ENCODE measurements at places on chromosomes 5 and 9.

GRCh38 chr5:10409504-10409903 is 32.2 kb upstream of the ROPN1L start:
- DNase-seq = no peak

- no peak for DNase-seq
Observed at GRCh38 chr5:149860801-149861322, 83.7 kb downstream of the PDE6A start.

DNA sequence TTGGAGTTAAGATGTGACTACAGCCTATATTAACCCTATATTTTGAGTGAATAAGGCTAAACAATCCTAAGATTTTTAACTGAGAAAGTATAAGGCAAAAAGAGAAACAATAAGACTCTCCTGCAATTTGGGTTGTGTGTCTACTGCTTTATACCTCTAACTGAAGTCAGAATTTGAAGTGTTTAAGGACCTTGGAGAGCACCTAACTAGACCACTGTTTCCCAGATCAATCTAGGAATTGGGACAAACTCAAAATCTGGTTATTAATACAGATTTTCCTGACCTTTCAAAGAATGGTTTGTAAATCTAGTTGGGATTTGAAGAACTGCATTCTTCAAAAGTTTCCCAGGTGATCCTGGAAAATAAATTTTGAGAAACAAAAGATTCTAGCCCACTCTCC is 42.1 kb downstream of the GABRA1 start:
- no peak for DNase-seq

DNA sequence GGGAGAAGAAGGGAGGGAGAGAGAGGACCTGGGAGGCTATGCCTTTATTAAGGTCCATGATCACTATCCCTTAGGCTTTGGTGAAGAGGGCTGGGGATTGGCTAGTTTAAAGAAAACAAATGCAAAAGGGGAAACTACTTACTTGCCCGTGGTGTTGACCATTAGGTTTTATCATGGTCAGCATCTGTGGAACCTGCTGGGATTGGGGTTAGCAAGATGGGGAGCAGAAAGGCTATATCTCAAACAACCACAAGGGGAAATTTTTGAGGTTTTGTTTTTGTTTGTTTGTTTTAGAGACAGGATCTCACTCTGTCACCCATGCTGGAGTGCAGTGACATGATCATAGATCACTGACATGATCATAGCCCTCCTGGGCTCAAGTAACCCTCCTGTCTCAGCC is 9.0 kb upstream of the RAD23B start:
- DNase-seq = no peak

DNA sequence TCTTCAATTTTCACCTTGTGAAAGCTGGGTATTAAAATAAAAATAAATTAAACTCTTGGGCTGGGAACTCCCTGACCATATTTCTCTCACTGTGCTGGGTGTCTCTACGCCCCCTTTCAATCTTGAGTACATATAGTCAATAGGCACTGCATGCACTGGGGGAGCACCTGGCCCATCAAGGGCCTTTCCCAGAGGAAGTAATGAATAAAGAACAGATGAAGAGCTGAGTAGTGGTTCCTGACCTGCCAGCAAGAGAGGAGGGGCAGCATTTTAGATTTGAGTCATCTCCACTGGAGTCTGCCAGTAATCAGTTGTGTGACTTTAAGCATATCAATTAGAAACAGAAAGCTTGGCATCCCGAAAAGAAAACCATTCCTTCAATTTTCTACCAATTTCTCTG is 6.2 kb downstream of the MAPKAP1 start:
- no peak for DNase-seq

DNA sequence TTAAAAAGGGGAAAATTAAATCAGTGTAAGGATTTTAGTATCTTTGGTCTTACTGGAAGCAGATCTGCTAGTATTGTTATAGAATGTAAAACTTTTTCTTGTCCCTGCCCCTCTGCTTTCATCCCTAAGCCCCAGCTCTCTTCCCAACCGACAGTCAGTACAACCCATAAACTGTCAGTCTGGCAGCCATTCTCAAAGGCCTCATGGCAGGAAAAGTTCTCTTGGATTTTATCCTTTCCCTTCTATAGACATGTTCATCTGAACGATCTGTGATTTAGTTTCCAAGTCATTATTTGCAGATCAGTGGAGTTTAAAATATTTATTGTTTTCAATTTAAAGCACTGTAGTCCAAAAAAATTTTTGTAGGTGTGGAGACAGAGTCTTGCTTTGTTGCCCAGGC is 39.2 kb downstream of the ARRDC3 start:
- DNase-seq = no peak

DNA sequence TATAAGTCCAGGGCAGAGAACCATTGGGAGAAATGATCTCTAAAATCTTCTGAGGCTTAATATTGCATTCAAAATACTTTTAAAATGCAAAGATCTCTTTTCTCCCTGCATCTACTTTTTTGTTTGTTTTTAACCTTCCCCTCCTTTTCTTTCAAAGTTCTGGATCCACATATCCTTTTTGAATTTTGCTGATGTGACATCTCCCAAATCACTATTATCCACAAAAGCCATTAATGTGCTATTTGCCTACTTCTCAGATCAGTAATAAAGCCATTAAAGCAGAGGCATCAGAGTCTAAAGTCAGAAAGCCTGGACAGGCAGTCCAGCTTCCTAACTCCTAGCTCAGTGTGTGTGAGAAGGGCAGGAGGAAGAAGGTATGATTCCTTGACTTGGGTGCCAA is 114.2 kb downstream of the EBF1 start:
- no peak for DNase-seq

DNA sequence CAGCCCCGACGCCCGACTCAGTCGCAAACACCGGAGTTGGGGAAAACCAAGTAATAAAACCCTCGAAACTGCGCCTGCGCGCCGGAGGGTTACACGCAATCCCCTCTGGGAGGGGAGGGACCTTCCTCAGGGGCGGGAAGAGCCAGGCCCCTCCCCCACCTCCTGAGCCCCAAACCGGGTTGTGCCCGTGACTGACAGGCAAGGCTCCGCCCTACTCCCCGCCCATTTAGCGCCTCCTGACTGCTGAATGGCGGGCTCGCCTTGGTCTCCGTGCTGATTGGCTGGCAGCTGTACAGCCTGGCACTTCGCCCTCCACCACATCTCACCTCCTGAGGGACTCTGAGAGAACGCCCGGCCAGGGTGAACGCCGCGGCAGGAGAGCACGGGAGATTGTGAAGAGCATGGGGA is at the start of gene PRDM9:
Gene PRDM9 (plus strand): TSS at position 332 of the 408 bp plus-strand sequence. CDS start 1,425 bp downstream, outside the sequence.
- no peak for DNase-seq

DNA sequence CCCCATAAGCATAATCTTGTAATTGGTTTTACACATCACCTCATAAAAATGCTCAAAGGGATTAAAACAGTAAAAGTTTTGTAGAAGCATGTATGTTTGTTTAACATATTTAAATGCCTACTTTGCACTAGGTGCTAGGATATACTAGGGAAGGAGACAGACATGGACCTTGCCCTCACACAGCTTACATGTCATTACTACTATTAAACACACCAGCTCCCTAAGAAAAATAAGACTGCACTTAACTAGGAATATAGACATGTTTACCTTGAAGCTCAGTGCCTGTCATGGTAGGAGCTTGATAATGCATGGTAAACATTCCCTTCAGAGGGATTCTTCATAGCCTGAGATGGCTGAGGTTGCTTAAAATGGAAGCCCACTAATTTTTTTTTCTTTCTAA is 6.2 kb downstream of the SHLD3 start:
- no peak for DNase-seq

GRCh38 chr5:164505791-164506190 is 1000.4 kb downstream of the MAT2B start:
- DNase-seq = no peak

DNA sequence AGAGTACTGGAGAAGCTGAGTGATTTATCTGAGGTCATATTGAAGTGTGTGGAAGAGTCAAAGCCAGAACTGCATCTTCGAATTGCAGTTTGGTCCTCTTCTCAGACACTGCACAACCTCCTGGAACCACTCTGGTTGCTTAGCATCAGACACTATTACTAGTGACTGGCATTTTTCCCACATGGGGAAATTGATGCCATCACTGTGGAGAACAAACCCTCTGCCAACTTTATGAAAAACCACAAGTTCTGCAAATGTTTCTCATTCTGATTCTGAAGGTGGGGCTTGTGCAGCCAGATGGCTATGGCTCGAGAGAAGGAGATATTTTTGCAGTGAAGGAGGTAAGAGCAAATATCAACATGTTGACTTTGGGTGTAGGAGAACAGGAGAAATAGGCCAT is 67.2 kb downstream of the KCTD16 start:
- no peak for DNase-seq

- DNase-seq = no peak
Observed at GRCh38 chr5:34728236-34728635, 72.1 kb downstream of the RAI14 start.
